ENCODE measurements at places on chromosomes 5 and 9.

DNA sequence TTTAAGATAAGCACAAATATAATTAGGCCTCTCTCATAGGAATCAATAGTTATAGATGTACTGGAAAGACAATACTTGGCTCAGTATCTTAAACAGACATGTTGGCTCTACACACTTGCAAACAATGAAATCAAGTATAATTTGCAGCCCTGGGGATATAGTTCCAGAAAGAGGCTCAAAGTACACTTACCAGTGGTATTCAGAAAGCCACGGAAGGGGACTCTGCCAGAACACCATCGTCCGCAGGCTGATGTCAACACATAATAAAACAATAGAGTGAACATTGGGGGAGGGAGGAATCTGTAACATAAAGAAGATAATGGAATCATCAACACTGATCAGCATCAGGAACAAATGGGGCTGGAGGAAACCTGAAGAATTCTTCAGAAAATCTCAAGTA lies 31.2 kb upstream of the EBF1 start:
- DNase-seq, result no peak

GRCh38 chr5:116751684-116752083 lies 177.1 kb upstream of the SEMA6A start:
- DNase-seq, result no peak

DNA sequence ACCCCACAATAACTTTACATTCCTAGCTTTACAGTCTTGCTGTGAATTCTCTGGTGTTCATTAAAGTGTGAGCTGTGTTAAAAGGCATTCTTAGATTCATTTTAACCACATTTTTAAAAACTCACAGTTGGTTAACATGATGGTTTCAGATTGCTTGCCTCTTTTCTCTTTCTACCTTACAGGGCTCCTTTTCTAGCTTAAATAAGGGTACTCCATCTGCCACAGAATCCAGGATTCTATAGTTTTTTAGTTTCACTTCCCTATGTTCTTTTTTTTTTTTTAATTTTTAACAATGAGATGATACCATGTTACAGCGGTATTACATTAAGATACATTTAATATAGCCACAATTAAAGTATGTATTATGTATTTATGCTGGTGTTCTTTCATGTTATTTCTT lies 3.9 kb upstream of the FBXO4 start:
- DNase-seq, result no peak

- no peak for DNase-seq
Measured at GRCh38 chr9:8364026-8364752, 564.6 kb upstream of the DMAC1 start.
